Melanocyte of skin (primary cell): ENCODE measurements at places on chromosomes 16 and 17. TPM values are rescaled to one million over a fixed set of nuclear protein-coding genes. Genes with fewer than 3 reads are reported as not detected.

The ADAD2 gene
- total RNA-seq, result not detected in 2 replicates

The ZPBP2 gene
- total RNA-seq, result not detected in 2 replicates

The CCL1 gene
- total RNA-seq, result not detected in 2 replicates

The C16orf96 gene
- total RNA-seq, result under 0.01 TPM in 1 of 2 replicates, not detected in the other

The SEZ6 gene
- under 0.01 TPM in 1 of 2 replicates, not detected in the other for total RNA-seq

The ARL16 gene
- total RNA-seq, result 17.1 and 17.6 TPM in 2 replicates

The EXOC3L1 gene
- total RNA-seq, result not detected in 2 replicates

The PPP1R27 gene
- total RNA-seq, result not detected in 2 replicates

The TANGO6 gene
- total RNA-seq, result 43.3 and 52.3 TPM in 2 replicates

The MT1H gene
- not detected in 2 replicates for total RNA-seq

The TP53TG3B gene
- total RNA-seq, result 0.67 TPM in 1 of 2 replicates, not detected in the other

The KRT20 gene
- total RNA-seq, result not detected in 2 replicates

The TMEM88 gene
- not detected in 2 replicates for total RNA-seq

The SKAP1 gene
- 0.15 TPM in 1 of 2 replicates, not detected in the other for total RNA-seq

The TP53TG3 gene
- total RNA-seq, result 0.62 TPM in 1 of 2 replicates, not detected in the other

The DNAAF8 gene
- under 0.01 and 0.36 TPM in 2 replicates for total RNA-seq

The CA7 gene
- total RNA-seq, result not detected in 2 replicates

The C17orf107 gene
- total RNA-seq, result 0.15 TPM in 1 of 2 replicates, not detected in the other

The SPNS1 gene
- 62.5 and 71.9 TPM in 2 replicates for total RNA-seq

The PLXDC1 gene
- 0.34 and 0.73 TPM in 2 replicates for total RNA-seq

The KRTAP3-3 gene
- total RNA-seq, result not detected in 2 replicates

The HOXB3 gene
- not detected in 2 replicates for total RNA-seq

The BTBD17 gene
- not detected in 2 replicates for total RNA-seq

The SLC5A11 gene
- under 0.01 and 0.15 TPM in 2 replicates for total RNA-seq

The HOXB2 gene
- 0.73 TPM in 1 of 2 replicates, not detected in the other for total RNA-seq

The CLEC10A gene
- not detected in 2 replicates for total RNA-seq

The JPT2 gene
- 60.6 and 93.4 TPM in 2 replicates for total RNA-seq

The SMIM5 gene
- 0.33 TPM in 1 of 2 replicates, not detected in the other for total RNA-seq

The TAF15 gene
- 29.9 and 45.8 TPM in 2 replicates for total RNA-seq

The MT1G gene
- 1.4 and 5.1 TPM in 2 replicates for total RNA-seq

The ABCC3 gene
- total RNA-seq, result 1.1 TPM in 1 of 2 replicates, not detected in the other

The KRTAP3-1 gene
- total RNA-seq, result not detected in 2 replicates

The SEPTIN1 gene
- total RNA-seq, result not detected in 2 replicates

The CIITA gene
- 8.3 and 12.7 TPM in 2 replicates for total RNA-seq

The SEZ6L2 gene
- 0.93 and 1.7 TPM in 2 replicates for total RNA-seq

The NPEPPS gene
- total RNA-seq, result 59.2 and 109 TPM in 2 replicates

The AMZ2 gene
- 75.9 and 90.5 TPM in 2 replicates for total RNA-seq

The PRAC1 gene
- total RNA-seq, result not detected in 2 replicates

The SALL1 gene
- total RNA-seq, result not detected in 2 replicates

The VMO1 gene
- total RNA-seq, result not detected in 2 replicates

The CPHXL2 gene
- not detected in 2 replicates for total RNA-seq

The CDR2 gene
- total RNA-seq, result 7.2 and 12.7 TPM in 2 replicates

The CCL7 gene
- total RNA-seq, result 1.1 and 1.7 TPM in 2 replicates

The TBC1D28 gene
- not detected in 2 replicates for total RNA-seq

The TNFSF13 gene
- total RNA-seq, result 2.7 and 4.0 TPM in 2 replicates

The TMC7 gene
- total RNA-seq, result 0.36 and 0.69 TPM in 2 replicates

The HOXB1 gene
- not detected in 2 replicates for total RNA-seq

The ALOX12 gene
- not detected in 2 replicates for total RNA-seq

The GSDMA gene
- not detected in 2 replicates for total RNA-seq

The SDR42E1 gene
- total RNA-seq, result under 0.01 and 0.36 TPM in 2 replicates

The P3H4 gene
- 17.2 and 27.6 TPM in 2 replicates for total RNA-seq

The RAB11FIP4 gene
- total RNA-seq, result 13.9 and 23.6 TPM in 2 replicates

The CACNG3 gene
- not detected in 2 replicates for total RNA-seq

The CACNA1H gene
- 0.73 and 1.7 TPM in 2 replicates for total RNA-seq

The CSH2 gene
- total RNA-seq, result not detected in 2 replicates

The RRAD gene
- total RNA-seq, result 0.33 TPM in 1 of 2 replicates, not detected in the other

The OSGIN1 gene
- total RNA-seq, result 24.5 and 31.3 TPM in 2 replicates

The PLEKHH3 gene
- 8.7 and 10.0 TPM in 2 replicates for total RNA-seq

The TEKT5 gene
- total RNA-seq, result 1.1 TPM in 1 of 2 replicates, not detected in the other

The PPY gene
- total RNA-seq, result not detected in 2 replicates
